ENCODE measurements at places on chromosomes 6 and 20.

GRCh38 chr20:49475292-49476015 is 7.0 kb downstream of the KCNB1 start:
- no peak for DNase-seq

GRCh38 chr6:25042536-25042935 is 106.8 kb upstream of the RIPOR2 start:
- no peak for DNase-seq

- DNase-seq, result no peak
These were observed 50.6 kb downstream of the SLC22A3 start for GRCh38 chr6:160398674-160399271.

GRCh38 chr6:26273673-26274588 is 91.1 kb upstream of the BTN3A2 start:
- no peak for DNase-seq

DNA sequence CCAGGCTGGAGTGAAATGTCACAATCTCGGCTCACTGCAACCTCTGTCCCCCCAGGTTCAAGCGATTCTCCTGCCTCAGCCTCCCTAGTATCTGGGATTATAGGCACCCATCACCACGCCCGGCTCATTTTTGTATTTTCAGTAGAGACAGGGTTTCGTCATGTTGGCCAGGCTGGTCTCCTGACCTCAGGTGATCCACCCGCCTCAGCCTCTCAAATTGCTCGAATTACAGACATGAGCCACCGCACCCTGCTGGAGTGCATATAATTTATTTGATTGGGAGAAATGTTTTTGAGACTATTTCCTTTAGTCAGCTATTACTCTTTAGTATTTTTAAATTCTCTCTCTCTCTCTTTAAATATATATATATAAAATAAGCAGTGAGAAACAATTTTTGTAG is 29.8 kb downstream of the FAM83B start:
- DNase-seq, result no peak

DNA sequence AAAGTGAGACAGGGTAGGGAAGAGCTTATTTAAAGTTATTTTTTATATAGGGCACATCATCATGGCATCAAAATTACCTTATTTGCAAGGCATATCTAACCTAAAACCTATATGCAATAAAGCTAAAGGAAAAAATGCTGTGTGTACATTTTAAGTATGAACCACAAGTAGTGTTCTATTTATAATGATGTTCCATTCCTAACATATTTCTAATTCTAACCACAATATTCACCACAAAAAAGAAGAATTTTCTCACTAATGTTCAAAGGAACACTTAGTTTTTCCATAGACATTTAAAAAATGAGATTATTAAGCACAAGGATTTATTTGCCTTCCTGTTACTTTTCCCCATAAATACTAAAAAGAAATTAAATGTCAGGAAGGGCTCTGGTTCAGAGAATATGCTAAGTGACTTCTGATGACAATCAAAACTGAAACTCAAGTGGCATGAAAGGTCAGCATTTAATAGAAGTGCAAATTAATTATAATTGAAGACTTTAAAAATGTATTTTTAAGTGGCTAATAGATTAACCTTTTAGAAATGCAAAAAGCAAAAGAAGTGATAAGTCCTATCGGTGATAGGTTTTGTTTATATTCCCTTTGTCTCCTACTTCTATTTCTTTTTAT is 25.1 kb downstream of the GPR63 start:
- no peak for DNase-seq

GRCh38 chr6:62217866-62218265 is 68.2 kb downstream of the KHDRBS2 start:
- no peak for DNase-seq

- no peak for DNase-seq
These were observed 52.4 kb downstream of the RALY start for GRCh38 chr20:34045930-34046725.

DNA sequence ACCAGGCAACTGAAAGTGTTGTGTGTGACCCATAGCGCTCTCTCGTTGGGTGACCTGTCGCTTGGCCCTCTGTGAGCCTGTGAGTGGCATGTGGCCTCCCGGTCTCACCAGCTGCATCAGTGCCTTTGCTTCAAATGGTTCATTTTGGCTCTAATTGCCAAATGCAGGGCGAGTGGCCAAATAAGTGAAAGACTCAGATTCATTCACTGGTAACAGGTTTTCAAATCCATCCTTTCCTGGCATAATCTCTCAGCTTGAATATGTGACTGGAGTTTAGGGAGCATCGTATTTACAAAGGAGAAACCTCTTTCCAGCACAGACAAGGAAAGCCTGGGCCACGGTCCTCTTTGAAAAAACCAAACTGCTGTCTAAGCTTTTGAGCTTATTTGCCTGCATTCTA is 321.6 kb upstream of the QKI start:
- peak; percentile 67 for DNase-seq

GRCh38 chr20:60113024-60113724 is 155.0 kb downstream of the CDH26 start:
- no peak for DNase-seq

DNA sequence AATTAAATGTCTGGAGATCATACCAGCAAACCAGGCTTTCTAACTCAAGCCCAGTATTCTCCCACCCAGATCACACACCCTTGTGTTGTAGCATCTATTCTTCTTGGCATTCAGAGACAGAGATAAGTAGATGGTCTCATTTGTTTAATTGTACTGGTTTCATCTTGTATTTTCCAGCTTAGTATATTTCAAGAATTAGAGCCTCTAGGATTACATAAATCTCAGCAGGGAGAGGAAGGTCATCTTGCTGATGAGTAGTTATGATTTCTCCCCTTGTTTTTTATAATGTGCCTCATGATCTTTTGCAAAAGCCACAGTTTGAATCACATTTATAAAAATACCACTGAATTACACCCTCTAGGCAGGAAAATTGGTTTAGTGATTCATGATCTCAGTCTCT is 106.6 kb upstream of the NRSN1 start:
- DNase-seq, result no peak

Measured in pons (tissue), 1 donor.